Stromal cell of bone marrow (primary cell): ENCODE measurements at places on chromosomes 11 and 22.

DNA sequence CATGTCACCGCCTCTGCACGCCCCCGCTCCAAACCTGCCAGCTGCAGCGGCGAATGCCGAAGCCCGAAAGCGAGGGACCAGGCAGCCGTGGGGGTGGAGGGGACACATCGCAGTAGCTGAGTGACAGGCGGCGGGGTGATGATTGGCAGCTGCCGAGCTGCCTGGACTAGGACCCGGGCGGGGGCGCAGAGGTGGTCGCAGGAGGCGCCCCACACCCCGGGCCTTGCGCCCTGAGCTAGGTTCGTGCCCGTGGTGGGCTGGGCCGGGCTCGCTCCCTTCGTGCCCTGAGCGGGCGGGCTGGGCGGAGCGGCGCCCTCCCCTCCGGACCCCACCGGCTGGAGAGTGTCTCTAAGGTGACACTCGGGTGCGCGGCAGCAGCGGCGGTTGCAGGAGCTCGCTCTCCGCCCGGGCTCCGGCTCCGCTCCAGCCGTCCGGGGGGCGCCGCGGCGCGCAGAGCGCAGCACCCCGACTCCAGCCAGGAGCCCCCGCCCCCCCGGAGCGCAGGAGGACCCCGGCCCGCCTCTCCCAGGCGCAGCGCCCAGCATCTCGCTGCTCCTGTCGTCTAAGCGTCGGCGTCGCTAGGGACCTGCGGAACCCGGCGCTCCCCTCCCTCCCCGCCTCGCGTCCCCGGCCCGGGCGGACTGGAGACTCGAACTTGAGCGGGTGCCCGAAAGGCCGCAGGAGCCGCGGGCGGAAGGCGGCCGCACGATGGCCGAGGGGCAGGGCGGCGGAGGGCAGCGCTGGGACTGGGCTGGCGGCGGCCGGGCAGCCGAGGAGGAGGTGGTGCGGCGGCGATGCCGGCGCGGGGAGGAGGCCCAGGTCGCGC is 14.5 kb upstream of the DGKZ start:
- no peak for DNase-seq

GRCh38 chr22:20740222-20740951 is 33.5 kb upstream of the SERPIND1 start:
- DNase-seq = no peak

GRCh38 chr11:62538470-62539237 is 8.0 kb downstream of the AHNAK start:
- DNase-seq = no peak

DNA sequence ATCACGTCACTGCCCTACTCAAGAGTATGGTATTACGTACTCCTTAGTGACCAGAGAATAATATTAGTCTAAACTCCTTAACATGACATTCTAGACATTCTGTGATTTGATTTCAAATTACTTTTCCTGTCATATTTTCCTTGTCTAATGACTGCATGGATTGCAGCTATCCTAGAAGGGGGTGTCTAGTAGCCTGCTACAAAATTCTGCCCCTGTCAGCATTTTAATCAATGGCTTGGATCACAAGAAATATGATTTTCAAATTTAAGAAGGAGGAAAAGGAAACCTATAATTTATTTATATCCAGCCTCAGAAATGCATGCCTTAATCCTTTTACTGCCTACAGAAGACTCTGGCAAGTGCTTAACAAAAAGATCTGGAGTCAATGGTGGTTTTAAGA is 216.8 kb downstream of the SWAP70 start:
- no peak for DNase-seq

DNA sequence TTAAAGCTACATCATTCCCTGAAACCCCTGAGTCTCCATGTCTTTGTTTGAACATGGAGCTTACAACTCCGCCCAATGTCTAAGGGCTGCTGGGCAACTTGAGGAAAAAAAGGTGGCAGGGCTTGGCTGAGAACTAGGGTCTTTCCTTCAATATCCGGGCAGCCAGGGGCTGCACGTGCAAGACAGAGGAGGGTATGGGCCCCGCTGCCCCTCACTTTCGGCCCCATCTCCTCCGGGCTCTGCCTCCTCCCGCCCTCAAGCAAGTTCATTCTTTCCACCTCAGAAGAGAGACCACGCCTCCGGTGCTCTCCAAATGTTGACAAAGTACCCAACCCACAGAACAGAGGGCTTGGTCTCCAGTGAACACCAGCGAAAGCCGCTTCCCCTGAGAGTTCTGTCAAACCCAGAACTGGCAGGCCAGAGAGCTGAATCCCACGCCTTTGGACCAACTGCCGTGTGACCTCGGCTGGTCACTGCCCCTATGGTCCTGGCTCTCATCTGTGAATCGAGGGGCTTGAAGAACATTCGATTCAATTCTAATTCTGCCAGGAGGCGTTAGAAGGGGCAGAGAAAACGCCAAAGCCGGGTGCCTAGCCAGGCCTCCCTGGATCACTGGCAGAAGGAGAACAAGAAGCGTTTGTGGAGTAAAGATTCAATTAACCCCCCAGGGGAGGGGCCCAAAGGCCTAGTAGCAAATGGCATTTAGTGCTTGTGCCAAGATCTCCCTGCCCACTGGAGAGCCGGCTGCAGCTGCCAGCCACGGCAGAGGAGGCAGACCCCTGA is 7.3 kb downstream of the PDGFB start:
- no peak for DNase-seq

- DNase-seq = no peak
Measured at GRCh38 chr11:115488945-115489344, 15.3 kb downstream of the CADM1 start.

- DNase-seq = no peak
Measured at GRCh38 chr11:31800398-31801265, 10.5 kb downstream of the PAX6 start.

DNA sequence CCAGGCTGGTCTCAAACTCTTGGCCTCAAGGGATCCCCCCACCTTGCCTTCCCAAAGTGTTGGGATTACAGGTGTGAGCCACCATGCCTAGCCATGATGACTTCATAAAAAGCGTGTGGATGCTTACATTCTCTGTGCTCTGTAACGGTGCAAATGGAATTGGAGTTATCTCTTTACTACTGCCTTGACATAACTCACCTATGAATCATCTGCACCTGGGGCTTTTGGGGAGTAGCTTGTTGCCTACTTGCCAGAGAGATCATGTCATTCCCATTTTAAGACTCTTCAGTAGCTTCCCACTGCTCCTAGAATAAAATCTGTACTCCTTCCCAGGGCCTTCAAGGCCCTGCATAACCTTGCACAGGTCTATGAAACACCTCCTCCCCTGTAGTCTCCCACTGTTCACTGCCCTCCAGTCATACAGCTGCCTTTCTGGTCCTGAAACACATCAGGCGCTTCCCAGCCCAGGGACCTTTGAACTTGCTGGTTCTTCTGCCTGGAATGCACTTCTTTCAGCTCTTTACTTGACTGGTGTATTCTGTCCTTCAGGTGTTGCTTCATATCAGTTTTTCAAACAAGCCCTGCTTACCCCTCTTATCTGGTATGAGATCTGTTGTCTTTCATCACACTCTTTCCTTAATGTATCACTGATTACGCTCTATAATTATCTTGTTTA is 19.6 kb upstream of the MOGAT2 start:
- DNase-seq = no peak

DNA sequence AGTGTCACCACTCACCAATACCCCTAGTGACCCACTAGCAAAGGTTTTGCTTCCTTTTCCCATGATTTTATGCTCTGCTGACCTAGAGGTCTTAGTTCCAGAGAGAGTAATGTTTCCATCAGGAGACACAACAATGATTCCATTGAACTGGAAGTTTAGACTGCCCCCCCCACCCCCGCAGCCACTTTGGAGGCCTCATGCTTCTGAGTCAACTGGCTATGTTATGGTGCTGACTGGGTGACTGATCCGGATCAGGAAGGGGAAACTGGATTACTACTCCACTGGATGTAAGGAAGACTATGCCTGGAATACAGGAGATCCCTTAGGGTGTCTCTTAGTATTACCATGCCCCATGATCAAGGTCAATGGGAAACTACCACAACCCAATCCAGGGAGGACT is 633.6 kb downstream of the OPCML start:
- DNase-seq = no peak

DNA sequence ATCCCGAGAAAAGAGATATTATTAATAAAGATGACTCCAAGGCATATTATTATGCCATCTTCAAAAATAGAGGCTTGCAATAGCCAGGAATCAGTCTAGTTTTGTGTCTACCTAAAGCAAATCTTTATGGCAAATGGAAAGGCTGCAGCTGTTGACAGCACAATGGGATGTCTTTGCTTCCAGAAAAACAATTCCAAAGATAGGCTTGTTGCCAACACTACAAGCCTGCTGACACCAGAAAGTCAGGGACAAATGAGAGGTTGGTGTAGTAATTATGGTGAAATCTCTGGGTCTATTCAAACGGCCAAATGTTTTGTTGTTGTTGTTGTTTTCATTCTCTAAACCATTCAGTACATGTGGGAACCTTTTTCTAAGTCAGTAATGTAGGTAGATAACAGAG is 101.8 kb downstream of the LUZP2 start:
- DNase-seq = no peak

GRCh38 chr11:76322942-76323341 is 58.0 kb downstream of the THAP12 start:
- no peak for DNase-seq

DNA sequence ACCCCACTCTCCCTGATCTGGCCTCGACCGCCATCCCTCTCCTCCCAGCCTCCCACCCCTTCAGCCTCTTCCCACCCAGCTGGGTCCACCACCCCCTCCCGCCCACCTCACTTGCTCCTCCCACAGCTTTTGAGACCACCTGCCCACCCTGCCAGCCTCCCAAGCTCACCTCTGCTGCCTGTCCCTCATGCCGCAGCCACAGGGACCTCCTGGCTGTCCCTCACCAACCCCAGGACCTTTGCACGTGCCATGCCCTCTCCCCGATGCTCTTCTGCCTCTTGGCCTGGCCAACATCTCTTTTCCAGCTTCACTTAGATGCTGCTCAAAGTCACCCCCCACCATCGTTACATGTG is 6.5 kb downstream of the PNPLA5 start:
- no peak for DNase-seq

GRCh38 chr11:75425422-75425821 is 7.6 kb downstream of the KLHL35 start:
- DNase-seq = no peak

- no peak for DNase-seq
Measured at GRCh38 chr22:30697975-30698374, 3.3 kb downstream of the OSBP2 start.

GRCh38 chr11:121254756-121255155 is 37.8 kb upstream of the SC5D start:
- DNase-seq = no peak

DNA sequence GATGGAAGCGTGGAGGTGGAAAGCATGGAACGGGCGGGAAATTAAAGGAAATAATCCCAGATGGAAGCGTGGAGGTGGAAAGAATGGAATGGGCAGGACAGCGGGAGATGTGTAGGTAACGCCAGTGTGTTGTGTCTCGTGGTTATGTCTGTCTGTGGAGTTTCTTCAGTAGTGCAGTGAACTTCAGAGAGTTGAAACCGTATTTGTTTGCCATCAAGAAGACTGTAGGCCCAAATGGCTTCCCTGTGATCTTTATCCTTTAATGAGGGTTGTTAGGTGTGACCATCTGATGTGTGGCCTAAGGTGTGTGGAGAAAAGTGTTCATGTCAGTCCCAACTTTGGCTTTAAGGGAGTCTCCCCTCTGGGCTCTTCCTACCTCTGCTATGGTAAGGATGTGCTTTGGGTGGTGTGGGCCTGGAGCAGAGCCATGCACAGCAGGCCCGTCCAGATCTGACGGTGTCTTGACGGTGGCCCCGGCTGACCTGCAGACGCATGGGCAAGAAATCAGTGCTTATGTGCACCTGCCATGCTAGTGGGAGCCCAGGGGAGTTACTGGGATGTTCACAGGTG is 39.6 kb downstream of the AP2A2 start:
- DNase-seq = no peak

DNA sequence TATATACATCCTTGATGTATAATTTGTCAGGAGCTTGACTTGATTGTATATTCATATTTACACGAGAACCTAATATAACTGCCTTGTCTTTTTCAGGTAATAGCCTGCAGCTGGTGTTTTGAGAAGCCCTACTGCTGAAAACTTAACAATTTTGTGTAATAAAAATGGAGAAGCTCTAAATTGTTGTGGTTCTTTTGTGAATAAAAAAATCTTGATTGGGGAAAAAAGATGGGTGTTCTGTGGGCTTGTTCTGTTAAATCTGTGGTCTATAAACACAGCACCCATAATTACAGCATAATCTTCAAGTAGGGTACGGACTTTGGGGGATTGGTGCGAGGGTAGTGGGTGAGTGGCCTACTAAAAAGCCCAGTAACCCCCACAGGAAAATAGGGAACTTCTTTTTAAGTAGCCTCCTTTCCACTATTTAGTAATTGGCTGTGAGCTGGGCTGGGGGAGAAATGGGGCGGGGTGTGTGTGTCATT is 7.5 kb downstream of the MALAT1 start:
- DNase-seq = no peak

- no peak for DNase-seq
Measured at GRCh38 chr11:15726893-15727519, 612.3 kb downstream of the INSC start.

DNA sequence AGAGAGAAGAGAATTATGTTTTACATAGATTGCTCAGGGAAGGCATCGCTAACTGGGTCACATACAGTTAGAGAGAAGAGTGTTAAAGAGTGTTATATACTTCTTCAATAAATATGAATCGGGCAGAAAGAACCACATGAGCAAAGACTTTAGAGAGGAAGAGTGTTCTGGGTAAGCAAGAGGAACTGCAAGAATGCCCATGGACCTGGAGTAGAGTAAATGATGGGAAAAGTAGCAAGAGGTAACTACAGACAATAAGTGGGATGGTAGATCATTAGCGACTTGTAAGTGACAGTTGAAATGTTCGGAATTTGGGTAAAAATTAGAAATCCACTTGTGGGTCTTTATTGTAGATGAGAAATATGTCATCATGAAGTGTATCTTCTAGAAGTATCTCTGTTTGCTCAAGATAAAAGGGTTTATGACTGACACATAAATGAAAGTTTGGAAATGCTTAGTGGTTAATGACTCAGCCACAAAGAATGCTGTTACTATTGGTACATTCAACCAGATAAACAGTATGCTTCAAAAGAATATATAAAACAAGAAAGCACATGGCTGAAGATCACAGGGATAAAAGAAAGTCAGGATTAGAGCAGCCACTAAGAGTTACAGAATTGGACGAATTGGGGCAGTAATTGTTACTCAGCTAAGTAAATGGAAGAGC is 229.3 kb downstream of the CASP12 start:
- DNase-seq = peak; percentile 61

- DNase-seq = peak; percentile 30
Measured at GRCh38 chr11:102469196-102469821, 16.7 kb upstream of the TMEM123 start.
